H54 (cell line): ENCODE measurements at places on chromosomes 13 and 19.

- no peak for DNase-seq
Measured at GRCh38 chr19:15575406-15575805, 39.6 kb upstream of the CYP4F8 start.

DNA sequence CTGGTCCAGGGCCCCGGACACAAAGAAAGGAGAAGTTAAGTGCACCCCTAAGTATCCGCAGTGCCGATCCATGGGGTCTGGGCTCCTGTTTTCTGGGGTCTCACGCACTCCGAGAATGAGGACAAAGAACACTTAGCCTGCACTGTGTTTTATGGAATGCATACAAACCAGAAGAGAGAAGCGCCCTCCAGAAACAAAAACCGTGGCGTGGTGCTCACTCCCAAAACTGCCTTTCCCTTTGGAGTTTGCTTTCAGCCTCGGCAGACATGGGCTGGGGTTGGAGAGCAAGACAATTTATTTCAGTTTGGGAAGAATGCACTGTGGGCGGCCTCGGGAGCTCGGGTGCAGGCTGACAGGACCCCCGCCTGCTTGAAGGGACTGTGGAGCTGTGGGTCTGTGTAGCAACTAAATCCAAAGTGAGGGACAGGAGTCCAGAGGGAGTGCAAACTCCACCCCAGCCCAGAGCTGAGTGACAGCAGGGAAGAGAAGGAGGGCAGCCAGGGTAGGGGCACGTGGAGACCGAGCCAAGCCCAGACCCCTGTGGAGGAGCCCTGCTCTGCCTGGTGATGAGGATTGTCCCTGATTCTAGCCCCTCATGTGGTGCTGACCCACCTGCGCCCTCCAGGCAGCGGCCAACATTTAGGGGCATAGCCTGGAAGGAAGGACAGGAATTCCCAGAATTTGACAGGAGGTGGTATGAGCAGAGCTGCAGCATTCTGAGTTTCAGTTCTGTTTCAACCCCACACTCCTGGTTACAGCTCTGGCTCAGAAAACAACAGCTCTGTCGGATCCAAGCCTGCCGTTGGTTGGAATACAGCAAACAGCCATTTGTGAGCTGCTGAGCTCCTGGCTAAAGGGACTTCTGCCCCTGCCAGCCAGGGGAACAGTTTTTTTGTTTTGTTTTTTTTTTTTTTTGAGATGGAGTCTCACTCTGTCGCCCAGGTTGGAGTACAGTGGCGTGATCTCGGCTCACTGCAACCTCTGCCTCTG is 37.8 kb upstream of the POP4 start:
- DNase-seq, result no peak

GRCh38 chr19:56141417-56141993 is 418 bp downstream of the ZNF444 start:
- DNase-seq, result no peak

DNA sequence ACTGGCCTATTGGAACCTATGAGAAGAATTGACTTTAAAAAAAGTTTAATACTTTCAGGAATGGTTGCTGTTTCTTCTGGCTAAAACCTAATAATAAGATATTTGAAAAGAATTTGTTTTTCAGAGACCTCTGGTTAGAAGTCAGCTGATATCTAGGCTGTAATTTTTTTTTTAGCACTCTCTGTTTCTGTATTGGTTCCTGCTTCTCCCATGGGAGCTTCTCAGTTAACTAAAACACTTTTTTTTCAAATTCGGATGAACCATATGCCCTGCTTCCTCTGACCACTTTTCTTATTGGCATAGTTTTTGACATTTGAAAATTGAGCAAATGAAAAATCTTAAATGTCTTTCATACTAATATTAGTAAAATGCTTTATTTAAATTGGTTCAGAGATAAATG is 163.5 kb upstream of the SLC10A2 start:
- DNase-seq, result no peak

GRCh38 chr13:21583478-21583877 is 20.5 kb downstream of the MICU2 start:
- no peak for DNase-seq
